ENCODE measurements at places on chromosomes 11 and 22.

GRCh38 chr22:46737976-46738646, at the start of gene CERK:
Gene CERK, minus strand, starts transcription at chr22:46738252. Its CDS starts 104 bp downstream, at chr22:46738148.
- DNase-seq: peak; percentile 36

DNA sequence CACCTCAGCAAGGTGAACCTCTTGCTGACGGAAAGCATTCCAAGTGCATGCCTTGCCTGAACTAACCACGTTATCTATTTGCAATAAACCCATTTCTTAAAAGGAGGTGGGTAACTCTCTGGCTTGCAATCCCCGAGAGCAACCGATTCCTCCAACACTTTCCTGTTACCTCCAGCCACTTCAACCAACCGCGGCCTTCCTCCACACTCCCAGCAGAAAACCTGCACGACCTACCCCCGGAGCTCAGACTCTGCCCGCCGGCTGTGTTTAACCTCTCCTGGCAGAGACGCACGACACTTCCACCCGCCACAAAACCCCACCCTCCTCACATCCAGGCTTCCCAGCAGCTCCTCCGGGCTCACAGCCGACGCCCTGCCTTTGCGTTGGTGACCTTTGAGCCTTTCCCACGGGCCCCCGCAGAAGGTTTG, 708 bp downstream of the SCO2 start:
- DNase-seq: no peak

- DNase-seq: no peak
Observed at GRCh38 chr11:124976531-124976930, 22.5 kb downstream of the CCDC15 start.

- no peak for DNase-seq
Observed at GRCh38 chr22:30337461-30337778, 10.7 kb upstream of the TBC1D10A start.

GRCh38 chr11:3074912-3075589, 17.8 kb upstream of the CARS1 start:
- DNase-seq: no peak

DNA sequence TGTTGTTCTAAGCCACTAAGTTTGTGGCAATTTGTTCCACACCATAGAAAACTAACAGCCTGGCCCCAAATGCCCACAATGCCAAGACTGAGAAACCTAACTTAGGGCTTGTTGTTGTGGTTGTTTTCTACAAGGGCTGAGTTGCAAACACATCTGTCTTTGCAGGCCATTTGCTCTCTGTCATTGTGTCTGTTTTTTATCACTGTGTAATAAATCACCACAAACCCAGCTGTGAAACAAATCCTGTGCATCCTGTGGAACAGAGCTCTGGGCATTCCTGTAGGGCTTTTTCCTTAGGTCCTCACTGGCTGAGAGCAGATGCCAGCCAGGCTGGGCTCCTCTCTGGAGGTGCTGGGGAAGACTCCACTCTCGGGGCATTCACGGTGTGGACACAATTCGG, 15.7 kb upstream of the SYT8 start:
- DNase-seq: no peak

DNA sequence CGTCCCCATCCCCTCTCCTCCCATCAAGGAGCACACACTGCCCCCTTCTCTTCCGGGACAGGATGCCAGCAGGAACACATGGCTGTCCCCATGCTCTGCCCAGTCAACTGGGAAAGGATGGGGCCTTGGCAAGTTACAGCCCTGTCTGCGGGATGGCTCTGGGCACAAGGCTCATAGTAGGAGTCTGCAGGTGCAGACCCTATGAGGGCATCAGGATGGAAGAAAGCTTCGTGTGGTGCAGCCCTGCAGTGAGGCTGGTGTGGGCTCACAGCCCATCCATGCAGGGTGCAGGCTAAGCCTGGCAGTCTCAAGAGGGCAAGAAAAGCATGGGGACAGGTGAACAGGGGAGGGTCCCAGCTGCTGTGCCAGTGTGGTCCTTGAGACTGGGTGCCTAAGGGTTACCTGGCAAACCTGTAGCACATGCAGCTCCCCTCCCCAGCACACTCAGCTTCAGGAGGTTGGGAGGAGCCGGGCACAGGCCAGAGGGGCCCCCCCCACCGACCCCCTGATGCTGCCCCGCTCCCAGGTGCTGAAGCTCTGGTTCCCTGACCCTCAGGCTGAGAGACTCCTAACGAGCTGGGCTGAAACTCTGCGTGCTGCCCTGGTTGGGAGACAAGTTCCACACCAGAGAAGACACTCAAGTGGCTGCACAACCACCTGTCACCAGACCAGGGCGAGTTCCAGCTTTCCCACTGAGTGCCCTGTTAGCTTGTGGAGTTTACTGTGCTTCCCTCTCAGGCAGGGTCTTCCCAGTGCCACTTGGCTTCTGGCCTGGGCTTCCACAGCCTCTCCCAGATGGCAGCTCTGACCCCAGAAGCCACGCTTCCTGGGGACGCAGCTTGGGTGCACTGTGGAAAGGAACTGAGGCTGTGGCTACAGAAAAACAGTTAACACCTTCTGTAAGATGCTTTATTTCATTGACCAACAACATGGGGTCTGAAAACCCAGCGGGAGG, 3.3 kb upstream of the SCARF2 start:
- DNase-seq: no peak

DNA sequence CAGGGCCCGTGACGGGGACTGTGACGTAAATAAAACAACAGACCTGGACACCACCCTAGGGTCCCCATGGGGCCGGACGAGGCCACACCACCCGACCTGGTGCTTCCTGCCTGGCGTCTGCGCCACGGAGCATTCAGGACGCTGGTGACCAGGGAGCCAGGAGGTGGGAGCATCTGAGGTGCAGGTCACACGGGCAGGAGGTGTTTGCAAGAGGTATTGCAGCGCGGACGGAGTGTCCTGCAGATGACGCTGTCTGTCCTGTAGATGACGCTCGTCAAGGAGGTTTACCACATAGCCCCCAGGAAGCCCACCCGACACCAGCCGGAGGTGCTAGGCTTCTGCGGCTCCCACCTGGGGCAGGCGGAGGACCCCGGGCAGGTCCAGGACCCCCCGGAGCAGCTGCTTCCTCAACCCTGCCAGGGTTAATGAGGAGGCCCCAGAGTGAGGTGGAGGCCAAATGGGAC, 986 bp upstream of the MUC5B start:
- no peak for DNase-seq

DNA sequence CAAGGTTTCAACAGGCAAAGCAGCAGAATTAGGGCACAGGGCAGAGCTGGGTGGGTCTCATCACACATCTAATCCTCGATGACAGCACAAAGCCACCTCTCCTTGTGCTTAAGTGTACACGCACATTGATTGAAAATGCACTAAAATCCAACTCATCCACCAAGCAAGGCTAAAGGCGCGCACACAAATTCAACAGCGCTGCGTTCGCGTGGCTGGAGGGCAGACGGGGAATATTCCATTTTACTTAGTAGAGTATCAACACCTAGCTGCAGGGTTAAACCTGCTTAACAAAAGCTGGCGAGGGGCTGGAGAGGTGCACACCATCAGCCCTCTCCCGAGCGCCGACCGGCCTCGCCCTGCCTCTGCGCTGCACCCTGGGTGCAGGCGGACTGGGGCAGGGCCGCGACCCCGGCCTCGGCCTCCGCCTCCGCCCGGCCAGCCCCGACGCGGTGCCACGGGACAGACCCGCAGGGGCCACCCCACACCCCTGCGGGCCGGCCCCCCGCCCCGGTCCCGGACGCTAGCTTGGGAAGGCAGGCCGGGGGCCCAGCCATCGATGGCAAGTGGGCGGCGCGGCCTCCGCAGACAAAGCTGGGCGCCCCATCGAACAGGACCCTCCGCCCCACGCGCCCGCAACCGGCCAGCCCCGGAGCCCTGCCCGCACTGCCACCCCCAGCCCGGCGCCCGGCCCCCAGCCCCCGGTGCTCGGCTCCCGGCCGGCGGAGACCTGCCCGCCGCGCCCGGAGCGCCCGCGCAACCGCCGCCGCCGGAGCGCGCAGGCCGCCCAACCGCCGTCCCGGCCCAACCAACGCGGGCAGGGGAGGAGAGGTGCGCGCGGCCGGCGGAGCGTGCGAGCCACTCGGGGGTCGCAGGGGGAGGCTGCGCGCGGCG, 929 bp downstream of the PRDM10 start:
- DNase-seq: peak; percentile 14

DNA sequence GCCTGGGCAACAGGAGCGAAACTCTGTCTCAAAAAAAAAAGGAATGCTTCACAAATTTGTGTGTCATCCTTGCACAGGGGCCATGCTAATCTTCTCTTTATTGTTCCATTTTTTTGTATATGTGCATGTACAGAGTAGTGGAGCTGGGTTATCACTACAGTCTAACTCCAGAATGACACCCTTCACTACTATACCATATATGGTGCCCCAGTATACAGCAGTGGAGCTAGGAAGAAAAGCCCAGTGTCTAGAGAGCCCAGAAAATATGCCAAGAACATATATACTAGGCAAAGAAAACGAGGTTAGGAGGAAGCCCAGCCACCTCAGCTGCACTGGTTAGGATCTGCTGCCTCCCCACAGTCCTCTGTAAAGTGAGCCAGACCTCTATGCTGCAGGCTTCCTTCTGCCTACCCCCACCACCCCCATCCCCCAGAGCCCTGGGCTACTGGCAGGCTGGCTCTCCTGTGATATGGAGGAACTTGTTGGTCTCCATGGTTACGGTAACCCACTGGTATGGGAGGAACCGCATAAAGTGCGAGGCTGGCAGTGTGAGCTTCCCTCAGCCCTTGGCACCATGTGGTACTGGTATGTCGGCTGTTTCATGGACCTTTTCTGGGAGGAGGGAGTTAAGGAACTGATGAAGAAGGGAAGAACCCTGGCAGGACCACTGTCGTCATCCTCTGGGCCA, 34.3 kb downstream of the RCOR2 start:
- no peak for DNase-seq

DNA sequence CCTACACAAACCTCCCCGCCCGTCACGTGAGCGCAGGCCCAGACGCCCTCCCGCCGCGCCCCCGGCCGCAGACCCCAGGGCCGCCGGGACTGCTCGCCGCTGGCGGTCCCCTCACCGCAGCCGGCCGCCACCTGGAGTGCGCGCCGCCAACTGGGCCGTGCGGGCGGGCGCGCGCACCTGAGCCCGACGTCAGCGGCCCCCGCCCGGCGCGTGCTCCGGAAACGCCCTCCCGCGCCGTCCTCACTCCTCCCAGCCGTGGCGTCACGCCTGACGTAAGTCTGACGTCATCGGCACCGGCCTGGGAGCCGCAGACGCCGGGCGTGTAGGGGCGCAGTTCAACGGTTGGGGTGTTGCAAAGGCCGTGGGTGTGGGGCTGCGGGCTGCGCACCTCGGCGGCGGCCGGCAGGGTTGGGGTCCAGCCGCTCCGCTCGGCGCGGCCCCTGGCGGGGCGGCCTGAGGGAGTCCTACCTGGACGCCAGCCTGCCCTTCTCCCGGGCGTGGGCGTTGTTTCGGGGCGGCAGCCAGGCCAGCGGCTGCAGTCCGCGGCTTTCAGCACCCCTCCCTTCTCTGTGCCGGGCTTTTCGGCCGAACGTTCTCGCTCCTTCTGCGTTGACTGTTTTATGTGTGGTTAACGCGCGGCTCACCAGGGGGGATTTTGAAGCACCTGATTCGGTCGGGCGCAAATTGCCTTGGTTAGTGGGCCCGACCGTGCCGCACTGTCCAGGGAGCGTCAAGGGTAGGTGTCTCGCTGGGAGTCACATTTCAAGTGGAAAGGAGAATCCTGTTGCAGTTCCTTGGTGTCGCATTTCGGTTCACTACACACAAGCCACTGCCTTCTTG, at the start of gene JOSD1:
Gene JOSD1 (minus strand): TSS at position 155 of the 840 bp plus-strand sequence. CDS start 956 bp downstream, outside the sequence.
- peak; percentile 96 for DNase-seq

- DNase-seq: no peak
Observed at GRCh38 chr11:62433904-62434276, 15.1 kb downstream of the SCGB1A1 start.

Data from activated T-cell treated with anti-CD3 and anti-CD28 coated beads for 24 hours (primary cell).